ENCODE measurements at places on chromosomes 1 and 21.

- no peak for DNase-seq
Measured at GRCh38 chr1:48810740-48811139, 34.0 kb upstream of the BEND5 start.

DNA sequence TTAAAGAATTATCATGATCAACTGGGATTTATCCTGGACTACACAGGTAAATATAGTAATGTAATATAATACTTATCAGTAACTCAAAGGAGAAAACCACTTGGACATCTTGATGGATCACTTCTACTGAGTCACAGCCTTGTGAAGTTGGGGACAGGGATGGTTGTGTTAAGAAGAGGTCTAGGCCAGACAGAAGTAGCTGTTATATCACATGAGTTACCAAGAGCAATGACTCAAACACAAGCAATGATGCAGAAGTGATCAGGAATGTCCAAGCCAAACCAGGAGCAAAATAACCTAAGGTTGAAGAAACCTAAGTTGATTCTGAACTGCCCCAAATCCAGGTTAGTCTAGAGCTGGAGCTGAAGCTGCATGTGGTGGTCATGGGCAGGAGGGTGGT, 424.5 kb upstream of the DAB1 start:
- DNase-seq = peak; percentile 25

- no peak for DNase-seq
Measured at GRCh38 chr1:64856553-64856952, 109.8 kb downstream of the JAK1 start.

DNA sequence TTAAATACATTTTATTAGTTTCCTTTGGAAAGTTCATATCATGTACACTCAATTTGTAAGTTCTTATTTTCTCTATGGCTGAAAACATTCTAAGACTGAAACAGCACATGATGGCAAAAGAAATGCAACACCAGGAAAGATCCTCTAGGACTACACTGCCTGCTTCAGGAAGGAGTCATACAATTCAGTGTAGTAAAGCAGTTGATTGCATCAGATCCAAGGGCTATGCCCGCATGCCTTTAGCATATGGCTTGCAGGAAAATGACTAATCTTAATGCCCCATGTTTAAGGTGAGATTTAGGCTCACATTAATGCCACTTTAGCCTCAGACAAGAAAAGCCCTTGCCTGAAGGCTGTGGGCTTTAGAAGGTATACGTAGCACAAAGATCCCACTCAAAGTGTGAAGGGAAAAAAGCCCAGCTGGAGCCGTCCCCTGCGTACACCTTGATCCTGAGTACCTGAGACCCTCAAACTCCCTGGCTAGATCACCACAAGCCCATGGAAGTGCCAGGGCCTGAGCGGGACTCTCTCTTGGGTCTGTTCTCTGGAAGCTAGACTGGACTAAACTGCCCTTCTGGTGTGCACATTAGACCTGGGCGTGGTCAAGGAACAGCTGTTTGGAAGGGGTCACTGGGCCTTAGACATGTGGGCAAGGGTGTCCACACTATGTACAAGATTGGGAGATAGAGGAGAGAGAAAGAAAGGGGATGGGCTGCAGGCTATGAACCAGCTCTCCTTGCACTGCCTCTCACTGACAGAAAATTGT, 52.9 kb downstream of the ESRRG start:
- no peak for DNase-seq

- DNase-seq = no peak
Measured at GRCh38 chr21:25903607-25904006, 168.8 kb downstream of the GABPA start.

DNA sequence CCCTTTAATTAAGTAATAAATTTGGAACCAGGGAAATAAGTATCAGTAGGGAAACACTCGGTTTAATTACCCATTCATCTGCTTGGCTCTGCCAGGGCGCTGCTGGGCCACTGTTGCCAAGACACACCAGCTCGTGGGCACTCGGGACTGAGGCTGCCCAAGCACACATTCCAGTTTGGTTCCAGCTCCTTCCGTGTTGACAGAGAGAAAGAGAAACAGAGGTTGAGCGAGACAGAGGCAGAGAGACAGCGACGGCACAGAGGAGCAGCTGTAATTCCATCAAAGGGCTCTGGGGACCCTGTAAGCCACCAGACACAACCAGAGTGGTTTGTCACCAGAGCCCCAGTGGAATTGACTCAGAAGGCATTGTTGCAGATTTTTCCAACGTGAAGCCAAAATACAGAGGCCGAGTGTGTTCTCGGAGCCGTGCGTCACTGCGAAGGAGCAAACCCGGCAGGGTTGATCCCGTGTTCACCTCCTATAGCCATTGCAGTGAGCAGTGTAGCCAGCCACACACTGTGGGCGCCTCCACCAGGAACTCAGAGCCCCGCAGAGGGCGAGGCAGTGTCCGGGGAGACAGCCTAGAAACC, 33.5 kb downstream of the SYF2 start:
- DNase-seq = no peak
